Muscle of arm (tissue), 14 donors: ENCODE measurements at places on chromosomes 3 and 15. TPM values are rescaled to one million over a fixed set of nuclear protein-coding genes. Genes with fewer than 3 reads are reported as not detected.
A peak's percentile ranks its signal among the peaks of the same experiment; 100 is the strongest.

DNA sequence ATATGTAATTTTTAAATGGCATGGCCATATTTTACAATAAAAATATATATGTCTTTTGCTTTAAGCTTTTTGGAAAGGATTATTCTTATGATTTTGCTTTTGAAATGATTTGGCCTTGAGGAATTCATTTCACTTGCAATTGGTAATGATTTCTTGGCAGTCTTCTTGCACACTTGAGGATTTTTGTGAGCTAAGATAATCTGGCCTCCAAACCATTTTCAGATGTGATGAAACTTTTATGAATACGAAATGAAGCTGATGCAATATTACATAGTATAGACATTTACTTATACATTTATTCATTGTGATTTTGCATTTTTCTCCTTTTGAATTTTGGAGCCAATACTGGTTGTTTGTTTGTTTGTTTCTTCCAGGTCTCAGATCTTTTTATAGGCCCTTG is 6.4 kb upstream of the SH2D7 start:
- DNase-seq, result peak; percentile 74

DNA sequence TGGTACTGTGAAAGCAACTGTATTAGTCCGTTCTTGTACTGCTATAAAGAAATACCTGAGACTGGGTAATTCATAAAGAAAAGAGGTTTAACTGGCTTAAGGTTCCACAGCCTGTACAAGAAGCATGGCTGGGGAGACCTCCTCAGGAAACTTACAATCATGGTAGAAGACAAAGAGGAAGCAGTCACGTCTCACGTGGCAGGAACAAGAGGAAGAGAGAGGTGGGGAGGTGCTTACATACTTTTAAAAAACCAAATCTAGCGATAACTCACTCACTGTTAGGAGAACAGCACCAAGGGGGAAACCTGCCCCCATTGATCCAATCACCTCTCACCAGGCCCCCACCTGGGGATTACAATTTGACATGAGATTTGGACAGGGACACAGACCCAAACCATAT is 48.9 kb downstream of the IQGAP1 start:
- DNase-seq, result no peak

DNA sequence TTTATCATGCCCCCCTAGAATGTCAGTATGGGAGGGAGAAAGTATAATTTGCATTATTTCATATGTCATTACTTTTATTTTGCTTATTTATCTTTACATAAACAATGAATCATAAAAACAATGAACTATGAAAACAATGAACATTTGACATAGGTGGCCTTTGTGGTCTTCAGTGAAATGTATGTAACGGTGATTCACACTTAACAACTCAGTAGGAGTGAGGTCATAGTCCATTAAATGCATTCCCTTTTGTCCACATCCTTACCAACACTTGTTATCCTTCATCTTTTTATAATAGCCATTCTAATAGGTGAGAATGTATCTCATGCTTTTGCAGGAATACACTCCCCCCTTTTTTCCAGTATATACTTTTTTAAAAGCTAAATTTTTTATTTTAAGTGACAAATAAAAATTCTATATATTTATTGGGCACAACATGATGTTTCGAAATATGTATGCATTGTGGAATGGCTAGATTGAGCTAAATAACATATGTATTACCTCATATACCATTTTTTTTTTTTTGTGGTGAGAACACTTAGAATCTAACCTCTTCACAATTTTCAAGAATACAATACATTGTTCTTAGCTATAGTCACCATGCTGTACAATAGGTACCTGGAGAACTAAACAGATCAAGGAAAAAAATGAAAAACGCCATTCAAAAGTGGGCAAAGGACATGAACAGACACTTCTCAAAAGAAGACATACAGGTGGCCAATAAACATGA is 189.5 kb downstream of the WDR72 start:
- DNase-seq, result no peak

- DNase-seq, result no peak
These were observed 154.0 kb upstream of the THBS1 start for GRCh38 chr15:39426552-39427532.

DNA sequence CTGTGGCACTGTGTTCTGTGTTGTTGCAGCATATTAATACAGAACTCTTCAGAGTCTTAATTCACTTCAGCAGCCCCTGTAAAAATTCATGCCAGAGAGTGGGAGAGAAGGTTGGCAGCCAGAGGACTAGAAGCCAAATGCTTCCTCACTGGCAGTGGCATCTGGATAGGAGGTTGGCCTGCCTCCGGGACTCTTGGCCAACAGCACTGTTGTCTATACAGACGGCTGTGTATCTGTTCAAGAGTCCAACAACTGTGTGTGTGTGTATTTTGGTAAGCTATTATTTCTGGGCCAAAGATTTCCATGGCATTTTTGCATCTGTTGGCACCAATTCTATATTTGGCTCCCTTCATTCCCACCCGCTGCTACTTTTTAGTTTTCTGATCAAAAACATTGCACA is 156.0 kb upstream of the SOX2 start:
- peak; percentile 14 for DNase-seq

- DNase-seq, result no peak
These were observed 47.3 kb upstream of the IL12A start for GRCh38 chr3:159941038-159942000.

Gene KIF7
- polyA plus RNA-seq, result 5.1 TPM

Gene ETV5
- not detected for polyA plus RNA-seq

Gene RASA2
- 16.6 TPM for polyA plus RNA-seq

Gene WDR49
- not detected for polyA plus RNA-seq
